ENCODE measurements at places on chromosomes 4 and X.

GRCh38 chrX:82676386-82676785 lies 831.7 kb upstream of the POU3F4 start:
- DNase-seq: peak; percentile 7

GRCh38 chr4:46648088-46648744 lies 258.3 kb upstream of the GABRA2 start:
- DNase-seq: peak; percentile 21

DNA sequence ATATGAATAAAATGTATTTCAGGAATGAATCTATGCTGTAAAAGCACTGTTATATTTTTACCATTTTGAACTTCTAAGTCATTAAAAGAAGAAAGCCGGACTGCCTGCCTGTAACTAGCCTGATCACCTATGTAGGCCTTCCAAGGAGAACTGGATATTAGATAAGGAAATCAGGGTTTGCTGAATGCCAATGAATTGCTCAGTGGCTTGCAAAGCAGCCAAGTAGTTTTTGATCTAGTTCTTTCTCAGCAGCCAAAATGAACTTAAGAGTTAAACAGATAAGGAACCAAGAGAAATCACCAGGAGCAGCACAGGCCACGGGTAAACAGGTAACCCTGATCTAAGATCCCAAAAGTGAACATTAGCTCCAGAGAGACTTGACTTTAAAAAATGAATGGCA lies 3.3 kb downstream of the ANXA5 start:
- DNase-seq: no peak

GRCh38 chrX:4936315-4936714 lies 1222.9 kb upstream of the PRKX start:
- peak; percentile 58 for DNase-seq

GRCh38 chrX:131741103-131741581 lies 197.3 kb downstream of the OR13H1 start:
- DNase-seq: no peak

GRCh38 chr4:103307453-103308247 lies 109.5 kb upstream of the CENPE start:
- no peak for DNase-seq

DNA sequence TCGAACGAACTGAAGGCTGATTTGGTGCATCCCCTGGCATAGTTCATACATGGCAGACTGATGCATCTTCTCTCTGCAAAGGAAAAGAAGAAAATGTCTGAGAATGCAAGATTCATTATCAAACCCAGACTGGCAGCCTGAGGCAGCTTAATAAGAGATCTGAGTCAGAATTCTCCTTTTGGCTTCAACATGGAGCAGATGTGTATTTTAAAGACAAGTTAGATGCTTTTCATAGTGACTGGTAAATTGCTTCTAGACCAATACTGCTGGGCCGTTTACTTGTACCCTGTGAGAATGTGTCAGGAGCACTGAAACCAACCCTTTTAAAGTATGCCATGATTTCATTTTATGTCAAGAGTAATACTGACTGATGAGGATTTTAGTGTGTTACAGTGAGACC lies 322.0 kb downstream of the NR3C2 start:
- DNase-seq: no peak

GRCh38 chrX:39541881-39542280 lies 555.9 kb downstream of the BCOR start:
- DNase-seq: no peak

DNA sequence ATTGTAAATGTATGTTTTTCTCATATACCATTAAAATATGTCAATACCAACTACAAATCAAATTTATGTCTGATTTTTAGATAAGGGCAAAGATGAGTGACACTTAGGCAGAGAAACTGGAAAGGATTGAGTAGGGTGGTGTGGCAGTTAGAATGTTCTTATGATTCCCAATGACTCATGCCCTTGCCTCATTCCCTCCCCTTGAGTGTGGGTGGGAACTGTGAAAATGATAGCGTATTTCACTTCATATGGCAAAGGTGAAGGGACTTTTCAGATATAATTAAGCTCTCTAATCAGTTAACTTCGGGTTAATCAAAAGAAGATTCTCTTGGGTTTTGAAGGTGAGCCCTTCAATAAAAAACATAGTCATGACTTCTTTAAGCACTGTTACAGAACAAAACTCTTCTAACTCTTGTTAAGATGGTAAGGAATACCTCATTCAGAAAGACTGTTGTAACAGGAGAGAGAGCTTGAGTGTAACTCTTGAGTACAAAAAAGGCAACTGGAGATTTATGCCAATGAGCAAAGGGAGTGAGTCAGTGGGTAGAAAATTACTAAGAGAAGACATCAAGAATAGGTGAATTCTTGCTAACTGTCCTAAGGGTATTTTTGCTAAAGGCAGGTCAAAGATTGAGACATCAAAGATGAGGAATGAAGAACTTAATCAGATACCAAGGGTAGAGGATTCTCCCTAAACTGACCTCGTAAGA lies 329.5 kb downstream of the KCTD8 start:
- no peak for DNase-seq

GRCh38 chrX:57929373-57929772 lies 19.1 kb upstream of the ZXDA start:
- DNase-seq: peak; percentile 82

GRCh38 chr4:124055896-124056295 lies 656.6 kb downstream of the ANKRD50 start:
- no peak for DNase-seq

- DNase-seq: no peak
Measured at GRCh38 chr4:47907089-47907646, 7.2 kb downstream of the NFXL1 start.

DNA sequence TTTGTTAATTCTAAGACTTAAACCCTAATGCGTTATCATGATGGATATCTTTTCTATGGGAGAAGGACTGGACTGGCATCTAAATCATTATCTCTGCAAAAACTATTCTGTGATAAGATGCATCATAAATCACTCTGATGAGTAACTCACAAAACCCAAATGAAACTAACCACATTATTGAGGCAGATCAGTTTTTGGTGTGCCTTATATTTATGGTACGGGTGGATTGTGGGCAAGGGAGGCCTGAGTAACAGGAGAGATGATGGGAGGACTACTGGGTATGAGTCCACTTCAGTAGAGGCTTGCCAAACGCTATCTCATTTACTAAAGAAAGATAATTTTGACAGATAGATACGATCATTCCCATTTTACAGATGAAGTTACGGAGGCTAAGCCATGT lies 66.4 kb upstream of the GUCY1A1 start:
- DNase-seq: no peak

DNA sequence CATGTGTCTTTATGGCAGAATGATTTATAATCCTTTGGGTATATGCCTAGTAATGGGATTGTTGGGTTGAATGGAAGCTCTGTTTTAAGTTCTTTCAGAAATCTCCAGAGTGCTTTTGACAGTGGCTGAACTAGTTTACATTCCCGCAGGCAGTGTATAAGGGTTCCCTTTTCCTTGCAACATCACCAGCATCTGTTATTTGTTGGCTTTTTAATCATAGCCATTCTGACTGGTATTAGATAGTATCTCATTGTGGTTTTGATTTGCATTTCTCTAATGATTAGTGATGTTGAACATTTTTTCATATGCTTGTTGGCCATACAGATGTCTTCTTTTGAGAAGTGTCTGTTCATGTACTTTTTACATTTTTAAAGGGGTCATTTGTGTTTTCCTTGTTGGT lies 129.8 kb downstream of the TBCK start:
- DNase-seq: no peak

- DNase-seq: no peak
Measured at GRCh38 chrX:63747331-63747730, 37.7 kb downstream of the ARHGEF9 start.

DNA sequence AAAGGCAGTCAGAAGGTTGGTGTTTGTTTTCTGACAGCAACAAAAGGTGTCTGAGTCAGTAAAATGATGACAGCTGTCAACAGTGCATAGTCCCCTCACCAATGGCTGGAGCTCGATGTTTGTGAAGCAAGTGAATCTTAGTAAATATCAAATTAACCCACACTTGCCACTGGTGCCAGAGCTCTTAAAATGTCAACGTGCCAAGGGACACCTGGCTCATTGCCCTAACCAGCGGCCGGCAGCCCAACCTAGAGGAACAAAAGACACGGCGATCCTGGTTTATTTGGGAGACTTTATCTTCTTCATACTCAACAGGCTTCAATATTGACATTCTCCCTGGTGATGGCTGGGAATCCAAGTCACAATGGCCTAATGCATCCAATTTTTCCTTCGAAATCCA lies 143.4 kb downstream of the CPEB2 start:
- DNase-seq: no peak

DNA sequence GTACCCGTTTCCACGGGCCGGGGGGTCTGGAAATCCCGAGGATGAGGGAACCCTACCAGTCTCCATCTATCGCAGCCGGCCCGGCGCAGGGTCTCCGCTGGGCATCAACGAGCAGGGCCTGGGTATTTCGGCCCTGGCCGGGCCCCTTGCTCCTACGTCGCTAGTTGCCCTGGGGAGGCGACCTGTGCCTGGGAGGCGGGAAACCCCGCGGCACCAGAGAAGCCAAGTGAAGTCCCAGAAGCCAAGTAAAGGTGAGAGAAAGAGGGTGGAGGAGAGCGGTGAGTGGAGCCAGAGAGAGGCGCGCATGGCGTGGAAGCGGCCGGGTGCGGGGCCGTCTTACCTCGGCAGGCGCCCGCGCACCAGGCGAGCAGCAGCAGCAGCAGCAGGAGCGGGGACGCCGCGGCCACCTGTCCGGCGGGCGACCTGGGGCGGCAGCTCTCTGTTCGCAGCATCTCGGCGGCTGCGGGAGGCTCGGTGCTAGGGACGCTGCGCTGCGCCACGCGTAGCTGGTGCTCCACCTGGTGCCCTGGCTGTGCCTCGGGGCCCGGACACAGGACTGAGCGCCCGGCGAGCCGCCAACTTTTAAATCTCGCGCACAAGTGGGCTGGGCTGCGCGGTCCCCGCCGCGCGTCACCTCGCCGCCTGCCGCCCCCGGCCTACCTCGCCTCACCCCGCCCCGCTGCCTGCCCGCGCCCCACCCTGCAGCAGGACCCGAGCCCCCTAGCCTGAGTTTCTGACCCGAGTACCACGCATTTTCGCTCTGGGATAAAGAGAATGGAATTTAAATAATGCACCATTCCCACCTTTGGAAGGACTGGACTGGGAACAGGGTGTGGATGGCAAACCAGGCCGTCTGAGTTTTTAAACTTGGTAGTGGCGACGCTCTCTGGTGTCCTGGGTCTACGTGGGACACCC lies at the start of gene NMU:
TSS of gene NMU (minus strand) at position 558 of the 915 bp plus-strand sequence. CDS start at position 452, 106 bp downstream.
- DNase-seq: peak; percentile 42

- DNase-seq: no peak
Measured at GRCh38 chr4:113332701-113333100, 283.2 kb downstream of the ANK2 start.

- DNase-seq: no peak
Measured at GRCh38 chr4:14790494-14790893, 211.8 kb upstream of the CPEB2 start.

DNA sequence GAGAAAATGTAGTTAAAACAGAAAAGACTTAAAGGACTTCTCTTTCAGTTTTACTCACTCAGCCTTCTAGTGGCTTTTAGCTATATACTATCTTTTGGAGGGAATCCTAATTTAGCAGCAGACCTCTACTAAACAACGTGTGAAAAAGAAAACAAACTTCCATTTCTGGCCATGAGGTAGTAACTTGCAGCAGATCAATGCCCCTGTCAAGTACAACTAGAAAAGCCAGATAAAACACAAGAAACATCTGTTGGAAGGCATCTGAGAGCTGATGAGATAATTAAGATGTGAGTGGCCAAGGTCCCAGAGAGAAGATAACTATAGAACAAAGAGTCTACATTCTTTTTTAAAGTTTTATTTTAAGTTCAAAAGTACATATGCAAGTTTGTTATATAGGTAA lies 101.7 kb downstream of the CORIN start:
- no peak for DNase-seq

DNA sequence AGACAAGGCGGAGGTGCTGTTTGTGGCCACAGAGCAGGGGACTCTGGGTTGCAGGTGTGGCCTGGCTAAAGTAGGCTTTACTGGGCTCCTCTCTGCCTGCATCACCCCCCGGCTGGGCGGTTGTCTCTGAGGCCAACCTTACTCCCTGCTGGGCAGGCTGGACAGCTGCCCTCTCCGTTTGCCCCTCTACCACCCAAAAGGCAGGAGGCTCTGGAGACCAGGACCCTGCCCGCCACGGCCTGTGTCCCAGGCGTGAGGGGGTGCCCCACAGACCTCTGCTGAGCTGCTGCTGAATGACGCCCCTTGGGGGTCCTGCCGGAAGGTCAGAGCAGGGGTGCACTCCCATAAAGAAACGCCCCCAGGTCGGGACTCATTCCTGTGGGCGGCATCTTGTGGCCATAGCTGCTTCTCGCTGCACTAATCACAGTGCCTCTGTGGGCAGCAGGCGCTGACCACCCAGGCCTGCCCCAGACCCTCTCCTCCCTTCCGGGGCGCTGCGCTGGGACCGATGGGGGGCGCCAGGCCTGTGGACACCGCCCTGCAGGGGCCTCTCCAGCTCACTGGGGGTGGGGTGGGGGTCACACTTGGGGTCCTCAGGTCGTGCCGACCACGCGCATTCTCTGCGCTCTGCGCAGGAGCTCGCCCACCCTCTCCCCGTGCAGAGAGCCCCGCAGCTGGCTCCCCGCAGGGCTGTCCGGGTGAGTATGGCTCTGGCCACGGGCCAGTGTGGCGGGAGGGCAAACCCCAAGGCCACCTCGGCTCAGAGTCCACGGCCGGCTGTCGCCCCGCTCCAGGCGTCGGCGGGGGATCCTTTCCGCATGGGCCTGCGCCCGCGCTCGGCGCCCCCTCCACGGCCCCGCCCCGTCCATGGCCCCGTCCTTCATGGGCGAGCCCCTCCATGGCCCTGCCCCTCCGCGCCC lies 920 bp downstream of the HTT-AS start:
- DNase-seq: peak; percentile 41

- DNase-seq: no peak
Measured at GRCh38 chr4:88985088-88985773, 71.8 kb downstream of the FAM13A start.

GRCh38 chr4:158906073-158906472 lies 137.2 kb downstream of the FNIP2 start:
- peak; percentile 22 for DNase-seq

GRCh38 chr4:42144028-42144427 lies 8.4 kb downstream of the BEND4 start:
- peak; percentile 21 for DNase-seq

DNA sequence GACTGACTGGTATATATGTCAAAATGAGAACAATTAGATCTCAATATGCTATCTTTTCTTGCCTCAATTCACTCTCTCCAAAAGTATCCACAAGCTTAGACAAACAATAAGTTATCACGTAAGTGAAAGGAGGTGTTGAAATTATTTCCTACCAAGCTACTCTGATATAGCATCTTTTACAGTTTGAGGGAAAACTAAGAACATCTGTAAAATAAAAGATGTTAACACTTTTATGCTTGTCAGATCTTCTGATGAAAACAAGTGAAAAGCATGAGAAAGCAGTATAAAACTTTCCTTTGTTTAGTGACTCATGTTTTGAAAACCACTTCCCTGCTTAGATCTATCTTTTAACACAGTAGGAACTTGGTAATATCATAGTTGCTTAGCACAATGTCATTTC lies 8.4 kb upstream of the MAB21L2 start:
- DNase-seq: no peak

GRCh38 chrX:13506574-13506973 lies 62.8 kb upstream of the EGFL6 start:
- DNase-seq: peak; percentile 59

GRCh38 chrX:33923262-33923661 lies 208.9 kb downstream of the FAM47A start:
- no peak for DNase-seq
